ENCODE measurements at places on chromosomes 11 and 22.

GRCh38 chr11:121246021-121246768 is 46.4 kb upstream of the SC5D start:
- DNase-seq: no peak

DNA sequence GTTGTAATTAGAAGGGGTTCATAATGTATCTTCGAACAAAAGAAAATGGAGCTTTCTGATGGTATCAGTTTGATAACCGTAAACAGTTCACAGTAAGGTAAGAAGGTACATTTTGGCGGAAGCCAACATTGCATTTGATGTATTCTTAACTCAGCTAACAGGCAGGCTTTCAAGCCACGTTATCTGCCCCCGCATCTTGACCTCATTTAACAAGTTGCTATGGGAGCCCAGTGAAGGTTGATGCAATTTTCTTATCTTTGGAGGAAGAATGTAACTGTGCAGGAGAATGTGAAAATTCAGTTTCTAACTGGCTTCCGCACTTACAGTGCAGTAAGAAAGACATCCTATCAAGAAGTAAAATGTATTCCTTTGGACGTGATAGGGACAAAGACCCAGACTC is 110.6 kb downstream of the ETS1 start:
- DNase-seq: peak; percentile 97

GRCh38 chr22:21443735-21444421 is 23.3 kb upstream of the TMEM191C start:
- no peak for DNase-seq

DNA sequence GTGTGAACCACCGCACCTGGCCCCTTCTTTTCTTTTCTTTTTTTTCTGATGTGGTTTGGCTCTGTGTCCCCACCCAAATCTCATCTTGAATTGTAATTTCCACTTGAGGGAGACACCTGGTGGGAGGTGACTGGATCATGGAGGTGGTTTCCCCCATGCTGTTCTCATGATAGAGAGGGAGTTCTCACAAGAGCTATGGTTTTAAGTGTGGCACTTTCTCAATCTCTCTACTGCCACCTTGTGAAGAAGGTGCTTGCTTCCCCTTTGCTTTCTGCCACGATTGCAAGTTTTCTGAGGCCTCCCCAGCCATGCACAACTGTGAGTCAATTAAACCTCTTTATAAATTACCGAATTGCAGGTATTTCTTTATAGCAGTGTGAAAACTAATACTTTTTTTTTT is 4.9 kb upstream of the TCN2 start:
- DNase-seq: peak; percentile 43

GRCh38 chr11:8354622-8355415 is 91.1 kb upstream of the LMO1 start:
- no peak for DNase-seq

DNA sequence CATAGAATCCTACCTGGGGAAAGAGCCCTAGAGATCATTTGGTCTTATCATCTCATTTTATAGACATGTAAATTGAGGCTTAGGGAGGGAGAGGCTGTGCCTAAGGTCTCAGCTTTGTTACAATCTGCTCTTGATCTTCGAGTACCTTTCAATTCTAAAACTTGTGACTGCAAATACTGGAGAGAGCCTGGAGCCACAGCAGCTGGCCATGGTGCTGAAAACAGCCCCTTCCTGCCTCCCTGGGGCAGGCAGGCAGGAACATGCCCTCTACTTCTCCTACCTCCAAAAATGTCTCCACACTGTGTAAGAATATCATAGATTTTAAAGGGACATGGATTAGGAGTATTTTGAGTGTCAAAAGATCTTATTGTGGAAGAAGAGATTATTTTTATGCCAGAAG is 52.2 kb downstream of the C22orf42 start:
- DNase-seq: no peak
